Cortex of kidney (tissue), 1 donor: ENCODE measurements at places on chromosomes 3 and 15.

GRCh38 chr3:9552252-9552999 is 1.2 kb downstream of the LHFPL4 start:
- DNase-seq: no peak

DNA sequence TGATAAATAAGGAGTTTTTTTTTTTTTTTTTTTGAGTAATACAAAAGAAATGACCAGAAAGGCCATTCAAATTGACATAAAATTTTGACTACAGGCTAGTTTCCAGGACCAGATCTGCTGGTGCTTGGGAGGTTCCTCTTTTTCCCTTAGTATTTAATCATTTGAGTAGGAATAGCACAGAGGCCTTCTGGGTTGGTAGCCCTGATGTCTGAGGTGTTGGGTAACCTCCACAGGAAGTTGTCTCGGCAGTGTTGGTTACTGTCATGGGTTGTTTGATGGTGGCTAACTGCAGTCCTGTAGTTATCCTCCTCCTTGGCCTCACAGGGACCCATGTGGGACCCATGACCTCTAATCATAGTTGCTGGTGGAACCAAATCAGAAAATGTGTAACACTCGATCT is 91.1 kb downstream of the USP13 start:
- no peak for DNase-seq

DNA sequence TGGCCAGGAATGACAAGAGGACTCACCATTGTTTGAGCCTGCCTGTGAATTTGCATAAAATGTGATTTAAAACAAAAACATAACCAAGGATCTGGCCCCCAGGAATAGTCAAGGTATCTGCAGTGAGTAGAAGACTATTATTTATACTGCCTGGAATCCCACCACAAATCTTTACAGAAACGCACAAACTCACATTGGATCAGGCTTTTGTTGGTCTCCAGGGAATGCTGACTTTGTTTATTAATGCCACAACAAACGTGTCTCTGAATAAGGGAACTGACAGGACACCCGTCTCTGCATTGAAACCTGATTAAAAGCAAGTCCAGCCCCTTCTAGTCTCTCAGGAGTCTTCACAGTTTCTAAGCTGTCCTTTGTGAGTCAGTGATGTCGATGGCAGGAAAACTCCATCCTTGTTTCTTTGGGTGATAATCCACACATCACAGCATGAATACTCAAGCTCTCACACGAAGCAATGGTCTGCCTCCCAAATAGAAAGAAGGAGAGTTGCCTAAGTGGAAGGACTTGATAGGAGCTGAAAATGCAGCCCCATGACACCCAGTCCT is 37.7 kb downstream of the CLDN18 start:
- DNase-seq: no peak

DNA sequence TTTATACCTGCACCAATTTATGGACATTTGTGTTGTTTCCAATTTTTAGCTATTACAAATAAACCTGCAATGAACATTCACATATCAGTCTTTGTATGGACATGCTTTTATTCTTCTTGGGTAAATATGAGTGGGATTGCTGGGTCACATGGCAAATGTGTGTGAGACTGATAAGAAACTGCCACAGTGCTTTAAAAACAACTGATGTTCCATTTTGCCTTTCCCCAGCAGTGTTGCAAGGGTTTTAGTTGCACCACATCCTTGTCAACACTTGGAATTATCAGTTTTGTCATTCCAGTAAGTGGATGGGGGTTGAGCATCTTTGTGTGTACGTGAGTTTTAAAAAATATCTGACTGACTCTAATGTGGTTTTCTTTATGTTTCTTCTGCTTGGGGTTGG is 191.2 kb downstream of the PLCL2 start:
- DNase-seq: no peak

GRCh38 chr15:58361273-58361759 is 70.5 kb upstream of the LIPC start:
- no peak for DNase-seq

DNA sequence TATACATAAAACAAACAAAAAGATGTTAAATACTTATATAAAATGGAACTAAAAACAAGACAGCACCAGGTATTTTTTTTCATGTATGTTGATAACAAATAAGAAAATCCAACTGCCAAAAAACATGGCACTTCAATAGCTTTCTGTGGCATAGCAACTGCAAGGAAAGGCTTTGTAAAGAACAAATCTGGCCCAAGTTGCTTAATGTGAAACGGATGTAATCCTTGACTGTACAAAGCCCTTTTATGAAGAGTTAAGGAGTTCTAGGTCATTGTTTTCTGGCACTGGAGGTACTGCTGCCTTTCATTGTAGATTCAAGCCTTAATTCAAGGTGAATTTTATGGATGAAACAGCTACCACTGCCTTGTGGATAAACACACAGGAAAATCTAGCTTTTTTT is 68.8 kb upstream of the SLC12A8 start:
- no peak for DNase-seq

DNA sequence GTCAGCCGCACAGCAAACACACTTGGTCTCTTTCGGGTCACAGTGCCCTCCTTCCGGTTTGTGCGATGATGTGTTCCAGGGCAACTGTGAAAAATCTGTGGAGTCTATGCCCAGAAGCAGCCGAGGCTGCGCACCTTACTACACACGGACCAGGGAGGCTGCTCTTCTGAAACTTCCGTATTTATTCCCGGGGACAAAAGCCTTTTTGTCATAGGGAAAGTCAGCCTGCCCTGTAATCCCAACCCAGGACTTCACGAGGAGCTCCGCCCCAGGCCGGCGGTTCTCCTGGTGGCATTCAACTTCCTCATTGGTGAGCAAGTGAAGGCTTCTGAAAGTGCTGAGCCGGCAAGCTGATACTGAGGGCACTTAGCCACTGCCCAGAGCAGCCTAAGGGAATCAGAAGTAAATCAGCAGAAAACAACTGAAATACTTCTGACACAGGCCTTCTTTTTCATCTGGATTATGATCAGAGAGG is 126.5 kb downstream of the FMN1 start:
- DNase-seq: no peak

DNA sequence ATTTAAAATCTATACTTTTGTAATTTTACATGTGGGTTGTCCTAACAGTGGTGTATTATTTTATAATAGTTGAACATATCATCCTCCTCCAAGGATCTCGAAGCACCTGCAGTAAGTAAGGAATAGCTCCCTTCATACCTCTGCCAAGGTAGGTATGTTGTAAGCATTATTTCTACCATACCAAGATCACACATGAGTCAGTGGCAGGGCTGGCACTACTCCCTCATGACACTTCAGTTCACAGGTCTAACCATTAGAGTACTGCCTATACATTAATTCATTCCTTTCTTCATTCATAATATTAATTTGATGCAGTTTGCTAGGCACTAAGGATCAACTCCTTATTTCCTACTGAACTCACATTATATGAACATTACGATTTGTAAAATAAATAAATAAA is 11.9 kb upstream of the LEKR1 start:
- no peak for DNase-seq

- no peak for DNase-seq
These were observed 24.7 kb downstream of the PDHB start for GRCh38 chr3:58408906-58409305.

GRCh38 chr15:77714023-77714422 is 81.3 kb upstream of the LINGO1 start:
- DNase-seq: no peak

GRCh38 chr3:113054552-113054951 is 63.8 kb downstream of the GTPBP8 start:
- no peak for DNase-seq

DNA sequence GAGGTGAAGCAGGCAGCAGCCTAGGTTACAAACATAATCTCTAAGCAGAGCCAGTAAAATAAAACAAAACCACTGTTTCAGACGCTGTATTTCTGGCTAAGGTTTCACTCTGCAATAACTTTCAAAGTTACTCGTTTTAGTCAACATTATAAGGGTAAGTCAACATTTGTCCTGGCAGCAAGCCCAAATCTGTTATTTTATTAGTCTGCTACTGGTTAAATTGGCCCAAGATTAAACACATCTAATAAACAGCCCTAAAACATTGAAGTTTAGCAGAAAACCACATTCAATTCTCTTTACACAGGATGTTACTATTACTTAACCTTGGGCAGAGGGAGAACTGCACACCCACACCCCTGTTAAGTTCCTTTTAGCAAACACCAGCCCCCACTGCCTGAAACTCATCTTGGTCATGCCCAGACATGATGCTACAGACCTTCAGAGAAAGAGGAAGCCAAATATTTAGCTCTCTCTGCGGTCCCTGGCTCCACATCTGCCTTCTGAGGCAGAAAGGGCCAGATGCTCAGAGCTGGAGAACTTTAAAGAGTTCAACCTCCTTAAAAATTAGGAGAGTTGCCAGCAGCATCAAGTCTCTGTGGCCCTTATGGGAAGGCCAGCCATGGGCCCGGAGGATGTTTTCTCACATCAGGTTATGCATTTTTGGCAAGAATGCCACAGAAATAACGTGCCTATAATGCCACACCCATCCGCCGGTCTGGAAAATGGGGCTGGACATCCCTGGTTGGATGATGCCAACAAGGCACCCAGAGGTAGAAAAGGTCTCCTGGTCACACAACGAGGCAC is 17.9 kb downstream of the ARHGEF3 start:
- DNase-seq: no peak

GRCh38 chr3:115098354-115099073 is 48.6 kb downstream of the ZBTB20 start:
- DNase-seq: no peak

DNA sequence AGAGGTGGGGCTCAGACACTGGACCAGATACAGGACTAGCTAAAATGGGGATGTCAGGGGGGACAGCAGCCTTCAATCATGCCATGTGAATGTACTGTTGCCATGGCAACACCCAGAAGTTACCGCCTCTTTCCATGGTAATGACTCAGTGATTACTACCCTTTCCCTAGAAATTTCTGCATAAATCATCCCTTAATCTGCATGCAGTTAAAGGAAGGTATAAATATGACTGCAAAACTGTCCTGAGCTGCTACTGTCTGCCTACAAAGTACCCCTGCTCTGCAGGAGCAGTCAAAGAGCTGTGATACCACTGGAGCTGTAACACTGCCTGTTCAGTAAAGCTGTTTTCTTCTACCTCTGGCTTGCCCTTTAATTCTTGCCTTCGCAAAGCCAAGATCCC is 168.2 kb downstream of the PEAK1 start:
- no peak for DNase-seq

- DNase-seq: no peak
These were observed 963 bp upstream of the TXNRD3 start for GRCh38 chr3:126655887-126656286.

- DNase-seq: no peak
These were observed 91.3 kb downstream of the PLXNA1 start for GRCh38 chr3:127073941-127074820.

- no peak for DNase-seq
These were observed 607.1 kb upstream of the BCHE start for GRCh38 chr3:166444336-166444735.

GRCh38 chr3:119322835-119323722 is 28.9 kb downstream of the ARHGAP31 start:
- DNase-seq: no peak

- no peak for DNase-seq
These were observed 64.2 kb downstream of the SCAPER start for GRCh38 chr15:76840830-76841460.

DNA sequence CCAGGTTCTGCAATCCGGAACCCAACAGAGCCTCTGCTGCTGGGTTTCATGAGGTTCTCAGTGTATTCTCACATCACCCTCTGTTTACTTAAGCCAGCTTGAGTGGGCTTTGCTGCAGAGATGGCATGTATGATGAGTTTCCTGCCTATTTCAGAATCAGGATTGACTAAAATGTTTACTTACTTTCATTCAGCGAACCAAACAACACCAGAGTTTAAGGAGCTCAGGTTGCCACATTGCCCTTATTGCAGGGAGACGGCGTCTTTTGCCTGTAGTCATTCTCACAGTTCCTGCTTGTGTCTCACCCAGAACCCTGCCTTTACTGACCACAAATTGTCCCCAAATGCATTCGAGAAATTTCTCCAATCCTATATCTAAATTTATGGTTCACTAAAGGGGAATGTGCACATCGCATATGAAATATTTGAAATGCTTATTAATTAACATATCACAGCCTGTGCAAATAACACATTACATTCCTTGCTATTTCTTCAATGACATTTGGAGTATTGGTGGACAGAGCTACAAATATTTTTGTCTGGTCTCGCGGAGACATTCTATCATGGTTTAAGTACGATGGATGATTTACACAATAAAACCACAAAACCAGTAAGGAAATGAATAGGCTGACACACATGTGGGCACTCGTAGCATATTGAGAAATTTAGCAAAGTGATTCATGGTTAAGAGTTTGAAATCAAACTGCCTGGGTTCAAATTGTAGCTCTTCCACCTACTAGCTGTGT is 377.2 kb upstream of the CFAP20DC start:
- DNase-seq: no peak

DNA sequence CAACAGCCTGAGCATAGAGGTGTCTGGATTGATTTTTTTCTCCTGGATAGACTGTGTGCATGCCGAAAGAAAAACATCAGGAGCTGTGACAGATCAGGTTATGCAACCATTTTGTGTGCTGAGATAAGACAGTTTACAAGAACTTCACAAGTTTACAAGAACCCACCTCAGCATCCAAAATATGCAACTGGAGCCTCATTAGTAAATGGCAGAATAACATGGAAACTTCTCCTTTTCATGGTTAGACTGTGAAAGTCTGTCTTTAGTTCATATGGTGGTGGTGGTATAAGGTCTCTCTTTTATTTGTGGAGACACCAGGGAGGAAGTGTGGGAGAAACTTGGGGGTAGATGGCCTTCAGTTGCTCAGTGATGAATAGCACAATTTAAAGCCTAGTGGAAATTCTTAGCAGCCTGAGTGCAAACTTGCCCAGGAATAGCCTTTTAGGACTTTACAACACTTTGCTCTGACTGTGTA is 3.7 kb upstream of the ZNF609 start:
- DNase-seq: no peak

DNA sequence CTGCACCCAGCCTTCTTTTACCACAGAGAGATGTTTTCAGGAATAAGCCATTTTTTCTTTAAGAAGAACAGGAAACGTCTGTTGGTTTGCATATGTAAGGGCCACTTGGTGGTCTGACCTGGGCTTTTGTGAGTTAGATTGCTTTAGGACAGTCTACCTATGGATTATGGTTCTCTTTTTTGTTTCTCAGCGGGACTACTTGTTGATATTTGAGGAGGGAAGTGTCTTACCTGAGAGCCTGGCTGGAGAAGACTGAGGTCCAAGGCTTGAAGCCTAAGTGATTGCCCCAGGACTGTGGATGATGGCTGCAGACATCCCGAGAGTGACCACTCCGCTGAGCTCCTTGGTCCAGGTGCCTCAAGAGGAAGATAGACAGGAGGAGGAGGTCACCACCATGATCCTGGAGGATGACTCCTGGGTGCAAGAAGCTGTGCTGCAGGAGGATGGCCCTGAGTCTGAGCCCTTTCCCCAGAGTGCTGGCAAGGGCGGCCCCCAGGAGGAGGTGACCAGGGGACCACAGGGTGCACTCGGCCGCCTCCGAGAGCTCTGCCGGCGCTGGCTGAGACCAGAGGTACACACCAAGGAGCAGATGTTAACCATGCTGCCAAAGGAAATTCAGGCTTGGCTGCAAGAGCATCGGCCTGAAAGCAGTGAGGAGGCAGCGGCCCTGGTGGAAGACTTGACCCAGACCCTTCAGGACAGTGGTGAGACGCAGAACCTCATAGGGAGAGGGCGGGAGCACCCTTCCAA is 3.0 kb downstream of the ZSCAN2 start:
- no peak for DNase-seq

- no peak for DNase-seq
These were observed 22.5 kb upstream of the AQP9 start for GRCh38 chr15:58115692-58116091.
